CD4-positive, alpha-beta T cell treated with Interleukin-17A for 4 hours (primary cell): ENCODE measurements at places on chromosomes 3 and 15.

DNA sequence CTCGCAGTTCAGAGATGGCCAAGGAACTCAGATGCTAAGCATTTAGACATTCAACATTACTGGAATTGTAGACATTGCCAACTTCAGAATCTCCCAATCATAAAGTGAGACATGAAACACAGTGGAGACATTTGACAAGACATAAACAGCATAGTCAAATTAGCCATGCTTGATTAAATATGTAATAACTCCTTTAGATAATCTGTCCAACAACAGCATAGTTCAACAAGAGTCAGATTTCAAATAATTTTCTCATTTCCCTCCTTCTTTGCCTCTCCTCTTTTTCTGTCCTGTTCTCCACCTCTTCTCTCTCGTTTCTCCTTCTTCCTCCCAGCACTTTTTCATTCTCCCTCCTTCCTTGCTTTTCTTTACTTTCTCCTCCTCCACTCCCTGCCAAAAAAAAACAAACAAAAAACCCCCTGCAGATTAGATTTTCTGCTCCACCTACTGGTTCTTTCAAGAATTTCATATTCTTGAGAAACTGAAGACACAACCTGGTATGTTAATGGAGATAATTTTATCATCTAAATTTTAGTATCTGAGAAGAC lies 20.2 kb downstream of the CPOX start:
- no peak for DNase-seq

DNA sequence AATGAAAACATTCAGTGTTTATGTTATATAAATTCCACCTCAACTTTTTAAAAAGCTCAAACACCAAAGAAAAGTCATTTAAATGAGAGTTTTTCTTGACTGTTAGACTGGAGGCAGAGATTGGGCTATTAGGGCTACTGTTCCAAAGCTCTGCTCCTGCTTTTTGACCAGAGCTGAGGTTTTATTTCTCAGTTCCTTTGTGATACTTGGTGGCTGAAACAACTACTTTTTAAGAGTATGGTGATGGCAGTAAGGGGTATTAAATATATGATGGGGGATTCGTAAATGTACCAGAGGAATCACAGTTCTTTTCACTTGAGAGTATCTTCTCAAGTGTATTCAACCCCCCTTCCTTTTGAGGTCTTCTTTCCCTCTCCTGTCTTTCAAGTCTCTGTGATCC lies 186.1 kb upstream of the CGNL1 start:
- no peak for DNase-seq

- no peak for DNase-seq
These were observed 17.6 kb upstream of the SLC41A3 start for GRCh38 chr3:126101521-126101982.

DNA sequence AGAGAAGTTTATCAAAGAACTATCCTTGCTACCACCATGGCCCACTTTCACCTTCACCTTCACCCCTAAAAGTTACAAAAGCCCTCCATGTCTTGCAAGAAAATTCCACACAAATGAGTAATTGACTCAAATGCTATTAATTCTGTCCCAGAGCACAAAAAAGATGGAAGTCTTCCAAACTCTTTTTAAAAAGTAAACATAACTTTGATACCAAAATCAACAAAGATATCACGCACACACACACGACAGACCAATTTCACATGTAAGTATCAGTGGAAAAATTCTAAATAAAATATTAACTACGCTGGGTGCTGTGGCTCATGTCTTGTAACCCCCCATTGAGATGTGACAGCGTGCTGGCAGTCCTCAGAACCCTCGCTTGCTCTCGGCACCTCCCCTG lies 1.1 kb upstream of the MCCC1 start:
- no peak for DNase-seq

DNA sequence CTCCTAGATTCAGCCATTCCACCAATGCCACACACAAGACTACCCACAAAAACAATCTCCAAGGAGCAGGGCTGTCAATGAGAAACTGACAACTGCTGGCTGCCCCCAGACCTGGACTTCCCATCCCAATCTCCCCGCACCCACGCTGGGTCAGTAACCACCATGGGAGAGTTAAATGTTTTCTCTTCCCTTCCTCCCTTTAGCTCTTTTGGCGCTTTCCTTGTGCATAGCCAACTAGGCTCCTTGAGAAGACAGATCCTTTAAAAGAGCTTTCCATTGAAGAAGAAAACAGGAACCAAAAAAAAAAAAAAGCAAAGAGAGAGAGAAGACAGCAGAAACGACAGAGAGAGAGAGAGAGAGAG lies 8.3 kb downstream of the BCL6 start:
- no peak for DNase-seq

- no peak for DNase-seq
These were observed 765.4 kb upstream of the NR2F2 start for GRCh38 chr15:95565016-95565600.

DNA sequence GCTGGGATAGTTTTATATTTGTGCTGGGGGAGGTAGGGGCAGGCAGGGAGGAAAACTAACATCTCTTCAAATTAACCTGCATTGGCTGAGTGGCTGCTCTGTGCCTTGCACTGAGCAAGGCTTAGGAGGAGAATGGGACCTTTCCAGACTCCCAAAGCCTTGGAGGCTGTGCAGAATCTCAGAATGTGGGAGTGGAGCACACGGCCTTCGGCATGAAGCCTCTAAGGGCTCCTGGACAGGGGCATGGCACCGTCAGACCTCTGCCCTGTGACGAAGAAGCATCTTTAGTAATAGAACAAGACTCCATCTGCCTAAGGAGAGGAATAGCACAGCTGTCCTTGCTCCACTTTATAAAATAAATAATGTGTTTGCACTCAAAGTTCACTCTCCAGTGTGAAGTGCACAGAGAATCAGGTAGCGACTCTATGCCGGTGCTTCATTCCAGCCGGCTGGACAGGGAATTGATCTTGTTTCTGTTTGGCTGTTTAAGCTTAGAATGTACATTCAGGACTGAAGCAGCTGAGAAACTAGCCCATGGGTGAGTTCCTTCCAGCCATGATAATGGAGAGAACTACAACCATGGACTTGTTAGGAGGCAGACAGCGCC lies 228.5 kb upstream of the ADAMTS9 start:
- no peak for DNase-seq

DNA sequence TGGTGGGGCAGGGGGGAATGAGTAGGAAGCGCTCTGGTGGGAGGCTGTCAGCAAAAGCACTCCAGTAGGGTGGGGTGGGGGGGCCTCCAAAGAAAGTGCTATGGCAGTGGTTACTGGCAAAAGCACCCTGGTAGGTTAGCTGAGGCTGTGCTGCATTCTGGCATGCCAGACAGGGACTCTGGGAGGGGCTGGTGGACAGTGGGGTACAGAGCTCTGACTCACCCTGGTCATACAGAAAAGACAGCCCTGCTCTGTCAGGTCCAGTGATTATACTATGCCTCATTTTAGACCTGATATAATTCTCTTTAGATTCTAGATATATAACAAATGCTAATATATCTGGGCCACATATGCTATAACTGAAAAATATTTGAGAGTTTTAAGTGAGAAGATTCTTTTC lies 82.8 kb upstream of the CPNE4 start:
- DNase-seq, result no peak

DNA sequence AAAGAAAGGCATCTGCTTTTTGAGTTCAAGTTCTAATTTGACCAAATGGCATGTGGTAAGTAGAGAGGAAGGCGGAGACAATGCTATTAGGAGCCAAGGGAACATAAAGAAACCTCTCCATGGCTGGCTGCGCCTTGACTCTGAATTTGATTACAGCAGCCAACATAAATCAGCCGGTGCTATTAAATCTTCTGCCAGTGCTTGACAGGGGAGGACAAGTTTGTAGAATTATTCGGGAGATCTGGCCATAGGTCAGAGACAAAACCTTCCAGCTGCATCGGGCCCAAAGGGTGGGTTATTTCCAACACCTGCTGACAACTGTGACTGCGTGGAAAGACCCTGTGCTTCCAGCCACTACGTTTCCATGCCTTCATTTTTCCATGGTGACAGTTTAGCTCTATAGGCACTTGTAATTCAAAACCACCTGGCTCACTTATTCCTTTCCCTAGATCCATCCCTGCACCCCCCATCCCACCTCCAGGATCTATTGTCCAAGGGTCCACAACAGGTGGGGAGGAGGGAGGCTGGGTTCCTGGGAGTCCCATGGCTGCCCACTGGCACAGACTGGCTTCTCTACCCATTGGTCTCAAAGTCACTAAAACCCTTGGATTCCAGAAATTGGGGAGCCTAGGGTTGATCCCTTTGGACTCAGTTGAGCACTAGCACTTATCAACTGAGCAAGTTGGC lies 15.9 kb downstream of the COLQ start:
- no peak for DNase-seq

DNA sequence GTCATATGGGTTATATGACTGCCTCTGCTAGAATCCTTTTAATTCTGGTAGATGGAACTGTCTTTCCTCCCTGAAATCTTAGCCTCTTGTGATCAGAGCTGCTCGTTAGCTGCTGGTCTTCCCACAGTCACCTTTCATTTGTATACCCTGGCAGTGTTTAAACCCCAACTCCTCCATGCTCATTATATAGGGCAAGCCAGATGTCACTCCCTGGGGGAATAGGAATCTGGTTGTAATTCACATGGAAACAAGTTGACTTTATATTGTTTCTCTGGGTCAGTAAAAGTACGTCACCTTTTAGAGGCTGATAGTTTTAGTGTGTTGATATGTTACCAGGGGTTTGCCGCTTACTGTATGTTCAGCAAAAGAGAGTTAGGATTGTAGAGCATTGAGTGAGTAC lies 103.5 kb downstream of the ITPR1 start:
- no peak for DNase-seq

DNA sequence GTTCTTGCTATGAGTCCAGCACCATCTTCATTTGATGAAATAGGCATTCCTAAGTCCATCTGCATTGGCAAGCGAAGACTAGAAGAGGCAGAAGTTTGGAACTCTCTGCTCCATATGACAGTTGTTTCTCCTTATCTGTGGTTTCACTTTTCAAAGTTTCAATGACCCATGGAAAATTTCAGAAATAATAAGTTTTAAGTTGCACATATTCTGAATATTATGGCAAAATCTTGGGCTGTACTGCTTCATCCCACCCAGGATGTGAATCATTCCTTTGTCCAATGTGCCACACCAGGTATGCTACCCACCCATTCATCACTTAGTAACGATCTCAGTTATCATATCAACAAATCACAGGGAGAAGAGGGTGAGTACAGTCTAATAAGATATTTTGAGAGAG lies 647.9 kb downstream of the GRM7 start:
- no peak for DNase-seq

GRCh38 chr3:32467333-32468070 lies 35.1 kb downstream of the CMTM6 start:
- DNase-seq, result peak; percentile 82

DNA sequence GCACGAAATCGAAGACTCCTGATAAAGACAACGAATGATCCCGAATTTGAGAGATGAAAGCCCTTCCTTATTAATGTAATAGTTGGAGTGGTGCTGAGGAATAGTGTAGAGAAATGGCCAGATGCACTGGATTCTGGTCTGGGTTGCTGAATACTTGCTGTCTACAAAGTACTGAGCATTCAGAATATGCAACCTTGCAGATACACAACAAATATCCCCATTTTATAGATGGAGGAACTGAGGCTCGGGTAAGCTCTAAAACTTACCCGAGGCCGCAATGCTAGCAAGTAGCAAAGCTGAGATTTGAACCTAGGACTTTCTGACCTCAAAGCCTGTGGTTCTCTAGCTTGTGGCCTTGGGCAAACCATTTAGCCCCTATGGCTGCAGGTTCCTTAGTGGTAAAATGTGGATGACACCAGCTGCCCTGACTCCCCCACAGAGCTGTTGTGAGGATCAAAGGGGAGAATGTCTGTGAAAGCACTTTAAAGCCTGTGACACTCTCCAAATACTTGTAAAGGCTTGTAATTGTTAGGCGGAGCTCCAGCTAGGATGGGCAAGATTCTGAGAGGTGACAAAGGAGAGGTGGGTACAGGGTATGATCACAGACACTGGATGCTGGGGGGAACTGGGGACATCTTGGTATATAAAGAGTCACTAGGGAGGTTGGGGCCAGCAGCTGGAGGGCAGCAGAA lies 39.8 kb downstream of the FOXB1 start:
- DNase-seq, result no peak

GRCh38 chr3:50503504-50504342 lies at the start of gene CACNA2D2:
CACNA2D2 (minus strand) TSS chr3:50503634; CDS start chr3:50503423, 211 bp downstream.
- peak; percentile 74 for DNase-seq

DNA sequence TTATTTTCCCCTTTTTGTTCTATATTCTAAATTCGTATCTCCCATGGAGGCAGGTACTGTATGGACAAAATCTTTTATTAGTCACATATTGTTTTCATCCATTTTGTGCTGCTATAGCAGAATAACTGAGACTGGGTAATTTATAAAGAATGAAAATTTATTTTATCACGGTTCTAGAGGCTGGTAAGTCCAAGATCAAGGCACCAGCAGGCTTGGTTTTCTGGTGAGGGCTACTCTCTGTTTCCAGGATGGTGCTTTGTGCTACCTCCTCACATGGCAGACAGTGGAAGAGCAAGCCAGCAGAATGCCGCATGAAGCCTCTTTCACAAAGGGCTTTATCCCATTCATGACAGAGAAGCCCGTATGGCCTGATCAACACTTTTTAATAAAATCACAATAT lies 421.9 kb upstream of the TPRG1 start:
- no peak for DNase-seq

DNA sequence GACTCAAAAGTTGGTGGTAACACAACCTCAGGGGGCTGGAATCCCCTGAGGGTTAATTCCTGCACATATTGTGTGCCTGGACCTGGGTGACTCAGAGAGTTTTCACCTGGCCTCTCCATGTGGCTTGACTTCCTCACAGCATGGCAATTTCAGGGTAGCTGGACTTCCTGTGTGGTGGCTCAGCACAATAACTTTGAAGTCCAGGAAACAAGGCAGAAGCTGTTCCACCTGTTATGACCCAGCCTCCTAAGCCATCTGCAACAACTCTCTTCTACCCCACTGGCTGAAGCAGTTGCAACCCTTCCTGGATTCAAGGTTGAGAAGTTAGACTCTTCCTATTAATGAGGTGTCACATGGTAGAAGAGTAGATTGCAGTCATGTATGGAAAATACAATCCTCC lies 58.4 kb downstream of the EDEM1 start:
- DNase-seq, result no peak

DNA sequence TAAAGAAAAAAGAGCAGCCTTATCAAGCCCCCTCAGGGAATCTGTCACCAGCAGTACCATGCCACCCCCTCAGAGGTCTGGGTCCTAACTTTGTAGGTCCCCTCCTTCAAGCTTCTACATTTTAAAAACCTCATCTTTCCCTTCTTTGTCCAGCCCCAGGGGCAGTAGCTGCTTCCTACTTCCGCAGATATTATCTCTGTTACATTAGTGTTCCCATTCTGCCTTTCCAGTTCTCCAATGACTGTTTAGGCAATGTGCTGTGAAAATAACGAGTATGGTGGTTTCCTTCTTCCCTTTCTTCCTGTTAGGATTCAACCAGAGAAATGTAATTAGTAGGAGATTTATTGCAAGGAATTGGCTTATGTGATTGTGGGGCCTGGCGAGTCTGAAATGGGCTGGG lies 126.1 kb upstream of the TNIK start:
- no peak for DNase-seq
